ENCODE measurements at places on chromosomes 5 and 9. TPM values are rescaled to one million over a fixed set of nuclear protein-coding genes. Genes with fewer than 3 reads are reported as not detected.

GRCh38 chr9:131516930-131517329, 14.1 kb downstream of the UCK1 start:
- no peak for DNase-seq

- no peak for DNase-seq
These were observed 3.2 kb downstream of the ROR2 start for GRCh38 chr9:91946653-91947488.

The OR2Y1 gene
- total RNA-seq: not detected

The EQTN gene
- 0.74 TPM for total RNA-seq
